ENCODE measurements at places on chromosomes 2 and 18.

GRCh38 chr2:198440833-198441232, 636.4 kb downstream of the PLCL1 start:
- ATAC-seq = no peak

DNA sequence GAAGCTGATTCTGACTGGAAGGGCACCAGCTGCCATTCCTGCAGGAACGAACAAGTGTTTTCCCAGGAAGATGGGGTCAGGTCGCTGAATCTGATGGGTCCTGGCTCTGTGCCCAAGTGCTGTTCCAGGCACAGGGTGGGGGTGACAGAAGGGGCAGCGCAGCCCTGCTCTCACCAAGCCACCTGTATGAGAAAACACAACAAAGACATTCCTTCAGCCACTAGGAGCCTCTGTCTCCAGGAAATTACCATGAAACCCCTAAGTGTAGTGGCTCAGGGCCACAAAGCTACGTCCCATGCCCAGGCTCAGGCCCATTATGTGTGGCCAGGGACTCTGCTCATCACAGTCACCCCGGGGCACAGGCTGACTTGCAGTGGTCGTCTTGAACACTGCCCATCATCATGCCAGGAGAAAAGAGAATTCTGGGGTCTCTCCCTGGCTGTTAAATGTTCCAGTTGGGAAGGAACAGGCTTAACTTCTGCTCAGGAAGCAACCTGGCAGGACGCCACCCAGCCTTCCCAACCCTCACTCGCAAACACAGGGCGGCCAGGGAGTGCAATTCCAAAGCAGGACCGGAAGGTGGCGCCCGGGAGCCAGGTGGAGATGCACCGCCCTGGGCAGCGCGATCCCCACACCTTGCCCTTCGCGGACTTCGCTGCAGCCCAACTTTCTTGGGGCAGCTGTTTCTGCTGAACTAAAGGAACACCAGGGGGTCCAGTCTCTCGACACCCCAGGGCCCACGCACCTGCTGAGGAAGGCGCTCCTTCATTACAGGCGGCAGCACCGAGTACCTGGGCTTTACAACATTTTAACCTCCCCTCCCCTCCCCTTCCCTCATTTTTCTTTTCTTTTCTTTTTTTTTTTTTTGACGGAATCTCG, 11.0 kb upstream of the SFTPB start:
- ATAC-seq = peak; percentile 90

- no peak for ATAC-seq
Measured at GRCh38 chr2:215447056-215447455, 11.2 kb upstream of the FN1 start.

DNA sequence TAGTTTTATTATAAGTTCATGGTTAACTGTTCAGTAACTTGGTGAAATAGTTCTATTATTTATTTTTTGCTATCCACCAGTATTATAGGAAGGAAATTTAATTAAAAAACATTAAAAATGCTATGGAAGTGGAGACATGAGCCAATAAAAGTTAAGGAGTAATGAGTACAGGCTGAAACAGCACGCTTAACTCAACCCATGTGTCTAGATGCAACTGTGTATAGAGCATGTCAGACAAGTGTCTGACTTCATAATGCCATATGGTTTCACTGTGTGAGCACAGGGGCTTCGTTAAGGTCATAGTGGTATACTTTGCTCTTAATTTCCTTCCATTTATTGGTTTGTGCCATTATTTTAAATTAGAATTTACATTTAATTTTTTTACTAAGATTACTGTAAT, 566.8 kb upstream of the NRP2 start:
- no peak for ATAC-seq

GRCh38 chr2:37827911-37828511, 97.1 kb upstream of the RMDN2 start:
- ATAC-seq = no peak

GRCh38 chr2:33375054-33375453, 101.4 kb upstream of the RASGRP3 start:
- ATAC-seq = no peak

DNA sequence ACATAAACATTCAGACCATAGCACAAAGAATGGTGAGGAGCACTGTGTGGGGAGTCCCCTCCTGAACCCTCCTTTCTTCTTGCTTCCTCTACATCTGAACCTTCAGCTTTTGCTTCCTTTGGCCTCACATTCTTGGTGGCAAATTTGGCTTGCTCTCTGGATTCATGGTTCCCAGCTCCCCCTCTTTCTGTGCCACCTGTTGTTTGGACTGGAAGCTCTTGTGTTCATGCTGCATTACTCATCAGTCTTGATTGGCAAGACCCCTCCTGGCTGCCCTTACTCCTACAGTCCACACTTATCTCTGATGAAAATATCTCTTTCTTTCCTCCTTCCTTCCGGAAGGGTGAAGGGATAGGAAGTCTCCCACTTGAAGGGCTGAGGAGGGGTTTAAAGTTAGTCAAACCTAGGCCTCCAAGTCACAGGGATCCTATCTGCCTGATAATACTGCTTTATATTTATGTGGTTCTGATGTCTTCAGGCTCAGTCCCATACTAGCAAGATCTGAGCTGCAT, 70.0 kb downstream of the MYO3B start:
- no peak for ATAC-seq

DNA sequence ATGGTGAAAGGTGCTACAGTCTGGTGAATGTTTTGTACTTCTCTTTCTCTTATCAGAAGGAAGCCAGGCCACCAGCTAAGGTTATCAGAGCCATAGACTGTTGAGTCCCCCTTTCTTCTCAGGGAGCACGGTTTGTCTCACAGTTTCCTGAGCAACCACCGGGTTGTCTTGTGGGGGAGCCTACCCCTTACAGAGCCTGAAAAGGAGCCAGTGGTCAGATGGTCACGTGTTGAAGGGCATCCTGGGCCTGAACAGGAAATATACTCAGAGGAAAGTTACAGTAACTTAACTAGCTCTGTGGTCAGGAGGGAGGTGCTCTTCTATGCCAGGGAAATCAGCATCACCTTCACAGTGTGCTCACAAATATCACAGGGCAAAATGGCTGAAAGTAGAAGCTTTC, 11.6 kb downstream of the CD28 start:
- ATAC-seq = peak; percentile 65

- no peak for ATAC-seq
Measured at GRCh38 chr2:195105581-195105980, 551.4 kb upstream of the SLC39A10 start.

DNA sequence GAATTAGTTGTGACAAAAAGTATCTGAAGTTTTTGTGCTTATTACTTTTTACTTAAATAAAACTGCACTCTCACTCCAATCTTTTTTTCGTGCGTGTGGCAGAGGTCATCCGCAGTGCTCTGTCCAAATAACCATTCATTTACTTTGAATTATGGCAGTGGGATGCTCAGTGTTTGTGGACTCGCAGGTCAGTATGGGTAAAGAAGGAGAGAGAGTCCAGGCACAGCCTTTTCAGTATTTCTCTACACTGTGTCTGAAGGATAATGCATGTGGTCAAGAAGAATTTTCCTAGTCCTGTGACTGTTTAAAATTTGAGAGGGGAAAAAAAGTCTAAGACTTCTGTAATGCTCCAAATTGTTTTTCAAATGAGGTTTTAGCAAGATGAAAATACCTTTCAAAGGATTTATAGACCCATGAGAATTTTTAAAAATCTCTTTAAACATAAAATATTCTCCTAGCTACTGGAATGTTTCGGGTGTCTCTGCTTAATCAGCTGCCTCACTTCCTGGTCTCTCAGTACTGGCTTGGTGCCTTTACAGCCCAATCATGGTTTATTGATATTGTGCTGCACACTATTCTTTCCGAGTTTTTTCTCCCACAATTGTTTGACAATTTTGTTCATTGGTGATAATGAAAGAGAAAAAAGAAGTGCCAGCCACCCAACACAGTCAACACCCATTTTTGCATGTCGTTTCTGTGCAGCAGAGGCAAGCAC, 453.2 kb downstream of the PTPRM start:
- no peak for ATAC-seq

DNA sequence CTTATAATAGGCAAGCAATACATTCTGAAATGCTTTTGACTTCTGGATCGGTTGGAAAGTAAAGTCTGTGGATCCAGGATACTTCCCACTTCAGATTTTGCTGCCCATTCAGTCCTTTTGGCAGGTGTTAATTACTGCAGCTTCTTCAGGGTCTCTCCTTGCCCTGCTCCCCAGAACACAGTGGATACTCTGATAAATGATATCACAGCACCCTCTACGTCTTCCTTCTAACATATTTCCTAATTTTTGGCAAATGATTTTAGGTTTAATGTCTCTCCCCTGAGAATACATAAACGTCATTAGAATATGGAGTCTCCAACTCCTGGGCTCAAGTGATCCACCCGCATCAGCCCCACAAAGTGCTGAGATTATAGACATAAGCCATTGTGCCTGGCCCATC, 249.8 kb downstream of the NYAP2 start:
- no peak for ATAC-seq

DNA sequence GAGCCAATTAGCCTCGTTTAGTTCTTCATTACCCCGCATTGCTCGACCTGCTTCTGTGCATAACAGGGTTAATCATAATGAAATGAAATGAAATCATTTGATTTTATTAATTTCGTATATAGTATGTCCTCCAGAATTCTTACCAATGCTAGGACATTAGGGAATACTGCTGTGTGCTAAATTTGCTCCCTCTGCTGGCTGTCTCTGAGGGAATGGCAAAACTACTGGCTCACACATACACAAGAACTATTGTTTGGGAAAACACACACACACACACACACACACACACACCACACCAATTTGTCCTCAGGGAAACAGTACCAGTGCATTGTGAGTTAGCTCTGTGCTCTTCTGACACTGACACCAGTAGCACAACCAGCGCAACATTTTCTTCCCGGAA, 273.3 kb upstream of the TCF4 start:
- no peak for ATAC-seq

DNA sequence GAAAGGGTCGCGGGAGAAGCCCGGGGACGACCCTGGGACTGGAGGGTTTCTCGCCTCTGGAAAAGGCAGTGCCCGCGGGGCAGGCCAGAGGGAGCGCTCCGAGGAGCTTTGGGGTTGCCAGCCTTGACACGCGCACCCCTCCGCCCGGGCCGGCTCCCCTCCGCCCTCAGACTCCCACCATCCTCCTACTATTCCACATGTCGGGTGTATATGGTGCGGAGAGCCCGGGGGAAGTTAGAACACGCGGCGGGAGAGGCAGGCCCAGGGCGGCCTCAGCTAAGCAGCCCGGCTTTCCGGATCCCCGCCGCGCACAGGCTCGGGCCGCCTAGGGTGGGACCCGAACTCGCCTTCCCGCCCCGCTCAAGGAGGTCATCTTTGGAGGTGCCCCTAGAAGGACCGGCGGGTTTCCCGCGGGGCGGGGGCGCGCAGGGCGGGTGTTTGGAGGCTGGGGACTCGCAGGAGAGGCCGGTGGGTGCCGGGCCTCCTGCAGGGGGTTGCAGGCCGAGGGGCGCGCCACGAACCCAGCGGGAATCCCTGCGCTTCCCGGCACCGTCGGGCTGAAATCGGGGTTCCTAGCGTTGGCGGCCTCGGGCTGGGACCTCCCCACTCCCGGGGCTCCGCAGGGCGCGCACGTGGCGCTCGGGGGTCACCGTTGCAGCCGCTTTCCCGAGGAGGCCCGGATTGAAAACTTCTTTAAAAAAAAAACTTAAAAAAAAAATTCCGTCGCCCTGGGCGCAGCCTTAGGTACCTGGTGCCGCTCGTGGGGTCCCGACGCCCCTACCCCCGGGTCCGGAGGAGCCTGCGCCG, 3.7 kb downstream of the NFATC1 start:
- no peak for ATAC-seq

DNA sequence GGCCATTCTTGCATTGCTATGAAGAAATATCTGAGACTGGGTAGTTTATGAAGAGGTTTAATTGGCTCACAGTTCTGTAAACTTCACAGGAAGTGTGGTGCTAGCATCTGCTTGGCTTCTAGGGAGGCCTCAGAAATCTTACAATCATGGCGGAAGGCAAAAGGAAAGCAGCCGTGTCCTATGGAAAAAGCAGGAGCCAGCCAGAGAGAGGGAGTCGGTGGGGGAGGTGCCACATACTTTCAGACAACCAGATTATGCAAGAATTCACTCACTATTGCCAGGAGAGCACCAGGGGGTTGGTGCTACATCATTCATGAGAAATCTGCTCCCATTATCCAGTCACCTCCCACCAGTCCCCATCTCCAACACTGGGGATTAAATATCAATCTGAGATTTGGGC, 64.1 kb downstream of the CPS1 start:
- ATAC-seq = no peak

- no peak for ATAC-seq
Measured at GRCh38 chr18:6729247-6730091, at the start of gene ARHGAP28. Gene ARHGAP28, plus strand, starts transcription at chr18:6729716. Its CDS starts 106 bp downstream, at chr18:6729822.

DNA sequence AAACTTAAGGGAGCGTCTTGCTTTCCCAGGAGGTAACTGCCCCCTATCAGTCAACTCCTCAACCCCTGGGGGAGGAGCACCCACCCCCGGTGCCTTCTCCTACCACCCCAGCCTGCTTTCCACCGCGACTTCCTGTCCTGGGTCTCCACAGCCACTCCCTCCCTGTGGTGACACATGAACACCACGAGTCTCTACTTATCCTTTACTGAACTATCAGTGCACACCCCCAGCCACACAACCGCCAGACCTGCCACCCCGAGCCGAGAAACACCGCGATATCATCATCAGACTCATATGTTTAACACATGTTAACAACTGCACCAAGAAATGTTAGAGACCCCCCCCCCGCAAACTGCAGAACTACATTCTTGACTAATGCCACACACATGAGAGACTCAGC, 43.3 kb downstream of the LONRF2 start:
- ATAC-seq = no peak

DNA sequence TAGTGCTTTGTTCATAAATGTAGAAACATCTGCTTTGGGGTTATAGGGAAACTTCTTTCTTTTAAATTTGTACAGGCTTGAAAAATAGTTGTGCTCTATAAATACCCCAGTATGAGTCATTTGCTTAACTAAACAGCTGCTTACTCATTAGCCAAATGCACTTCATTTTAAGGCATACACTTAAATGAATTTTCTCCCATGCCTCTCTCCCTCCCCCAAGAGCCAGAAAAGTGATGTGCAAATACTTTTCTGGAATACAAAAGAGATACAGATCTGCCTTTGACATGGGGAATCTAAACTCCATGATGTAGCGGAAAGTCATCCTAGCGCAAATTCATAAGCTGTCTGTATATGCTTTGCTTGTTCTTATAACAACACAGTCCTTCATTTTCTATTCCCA, 469.4 kb downstream of the DLGAP1 start:
- ATAC-seq = peak; percentile 27

Data from activated CD4-positive, CD25-positive, alpha-beta regulatory T cell treated with anti-CD3 and anti-CD28 coated beads, Interleukin-2, amount 50 U/mL, for 24 hours (primary cell).